ENCODE measurements at places on chromosomes 2 and 18.

DNA sequence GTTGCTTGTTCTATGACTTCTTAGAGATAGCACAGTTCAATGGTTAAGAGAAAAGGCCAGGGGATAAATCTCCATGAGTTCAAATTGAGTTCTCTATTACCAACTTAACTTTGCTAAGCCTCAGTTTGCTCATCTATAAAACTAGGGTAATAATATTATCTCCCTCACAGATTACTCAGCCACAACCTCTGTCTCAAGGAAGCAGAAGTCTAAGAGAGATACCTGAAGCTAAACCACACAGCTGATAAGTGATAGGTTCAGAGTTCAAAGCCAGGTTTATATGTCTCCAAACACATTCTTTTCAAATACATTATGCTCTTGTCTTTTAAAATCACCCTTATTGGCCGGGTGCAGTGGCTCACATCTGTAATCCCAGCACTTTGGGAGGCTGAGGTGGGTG lies 287.7 kb downstream of the NBAS start:
- DNase-seq, result no peak

GRCh38 chr2:219207884-219208740 lies 1.5 kb downstream of the ZFAND2B start:
- no peak for DNase-seq

- DNase-seq, result no peak
These were observed 242.6 kb upstream of the RAB12 start for GRCh38 chr18:8366656-8367055.

DNA sequence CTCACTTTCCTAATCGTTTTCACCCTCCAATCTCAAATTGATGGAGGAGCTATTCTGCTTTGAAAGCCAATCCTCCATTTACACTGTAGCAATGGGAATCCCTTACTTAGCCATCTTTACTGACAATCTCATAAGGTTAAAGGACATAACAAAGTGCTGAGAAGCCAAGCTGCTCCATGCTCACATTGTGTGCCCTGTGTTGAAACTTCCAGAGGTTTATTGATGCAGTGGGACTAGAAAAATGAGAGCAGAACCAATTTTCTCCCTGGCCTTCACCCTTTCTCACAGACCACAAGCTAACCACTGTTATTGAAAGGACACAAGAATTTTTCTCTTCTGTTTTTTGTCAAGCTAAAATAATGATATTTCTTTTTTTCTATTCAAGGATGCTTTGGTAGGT lies 63.8 kb downstream of the CSRNP3 start:
- no peak for DNase-seq

- no peak for DNase-seq
These were observed 12.3 kb upstream of the AGXT start for GRCh38 chr2:240856151-240856980.

DNA sequence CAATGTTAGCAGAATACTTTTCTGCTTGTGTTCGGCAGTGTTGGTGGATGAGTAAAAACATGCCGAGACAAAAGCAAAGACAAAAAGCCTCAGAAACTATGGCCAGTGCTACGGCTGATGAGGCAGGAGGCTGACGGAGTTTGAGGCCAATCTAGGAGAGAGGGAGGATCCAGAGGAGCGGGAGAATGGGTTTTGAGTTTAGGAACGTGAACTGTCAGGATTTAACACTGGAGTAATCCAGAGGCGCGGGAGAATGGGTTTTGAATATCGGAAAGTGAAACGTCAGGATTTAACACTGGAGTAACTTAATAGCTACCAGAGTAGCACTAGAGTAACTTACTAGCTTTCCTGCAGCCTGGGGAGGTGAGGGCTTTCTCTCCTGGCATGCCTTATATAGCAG lies 37.4 kb downstream of the LYPD6B start:
- DNase-seq, result no peak

- no peak for DNase-seq
These were observed 299.2 kb upstream of the RBMS1 start for GRCh38 chr2:160792837-160793236.

- DNase-seq, result no peak
These were observed 82.3 kb downstream of the FBXO15 start for GRCh38 chr18:74065366-74065765.

- no peak for DNase-seq
These were observed 64.8 kb upstream of the LCLAT1 start for GRCh38 chr2:30382162-30382783.

- DNase-seq, result no peak
These were observed 18.6 kb upstream of the IL1RL2 start for GRCh38 chr2:102168026-102168771.

DNA sequence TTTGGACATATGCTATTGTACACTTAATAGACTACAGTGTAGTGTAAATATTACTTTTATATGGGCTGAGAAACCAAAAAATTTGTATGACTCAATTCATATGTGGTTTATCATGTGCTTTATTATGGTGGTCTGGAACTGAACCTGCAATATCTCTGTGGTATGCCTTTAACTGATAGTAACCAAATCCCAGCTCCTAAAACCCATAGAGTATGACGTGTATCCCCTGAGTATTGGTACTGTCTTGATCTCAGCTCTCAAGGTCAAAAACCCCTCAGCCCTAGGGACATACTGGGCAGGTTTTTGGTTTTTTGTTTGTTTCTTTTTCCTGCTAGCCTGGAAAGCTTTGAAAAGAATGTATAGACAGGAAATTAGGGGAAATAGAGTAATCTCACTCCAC lies 42.2 kb upstream of the ARHGAP15 start:
- DNase-seq, result no peak

- DNase-seq, result no peak
These were observed 92.3 kb upstream of the PKDCC start for GRCh38 chr2:41955316-41956043.

DNA sequence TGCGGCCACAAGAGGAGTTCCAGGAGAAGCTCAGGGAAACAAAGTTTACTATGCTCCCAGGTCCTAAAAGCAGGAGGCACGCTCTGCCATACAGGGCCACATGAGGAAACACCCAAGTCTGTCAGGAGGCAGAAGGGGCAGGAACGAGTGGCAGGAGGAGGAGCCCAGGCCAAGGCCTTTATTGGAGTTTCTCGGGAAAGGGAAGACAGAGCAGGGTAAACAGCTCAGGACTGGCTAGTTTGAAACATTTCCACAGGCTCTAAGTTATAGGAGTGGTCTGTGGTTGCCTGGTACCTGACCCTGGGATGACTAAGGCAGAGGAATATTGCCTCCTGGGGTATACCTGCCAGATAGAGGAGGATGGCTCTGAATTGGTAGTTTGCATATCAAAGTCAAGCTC lies 3.7 kb upstream of the ZNF638 start:
- no peak for DNase-seq

- no peak for DNase-seq
These were observed 14.9 kb downstream of the ICOS start for GRCh38 chr2:203951366-203951902.

DNA sequence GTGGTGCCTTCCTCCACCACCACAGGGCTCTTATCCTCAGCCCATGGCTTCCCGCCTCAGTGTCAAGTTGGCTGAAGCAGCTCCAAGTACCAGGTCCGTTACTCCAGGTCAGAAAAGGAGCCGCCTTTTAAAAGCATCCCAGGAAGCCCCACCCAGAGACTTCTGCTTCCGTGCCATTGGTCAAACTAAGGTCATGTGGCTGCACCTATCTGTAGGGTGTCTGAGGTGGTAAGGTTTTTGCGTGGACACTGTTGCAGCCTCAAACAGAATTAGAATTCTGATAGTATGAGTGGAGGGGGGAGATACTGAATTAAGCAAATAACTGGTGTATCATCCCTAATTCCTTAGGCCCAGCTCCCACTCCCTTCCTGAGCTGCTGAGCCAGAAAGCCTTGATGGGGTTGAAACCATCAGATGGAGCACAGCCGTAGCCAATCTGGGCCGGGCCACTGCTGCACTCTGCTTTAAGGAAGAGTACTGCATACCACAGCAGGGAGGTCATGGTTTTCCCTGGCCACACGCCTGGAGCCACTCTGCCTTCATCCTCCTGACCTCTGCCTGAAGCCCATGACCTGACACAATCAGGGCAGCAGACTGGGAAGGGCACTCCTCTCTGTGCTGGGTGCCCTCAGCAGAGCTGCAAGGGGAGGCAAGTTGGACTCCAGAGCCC lies 8.4 kb downstream of the TMEM247 start:
- no peak for DNase-seq

GRCh38 chr2:17442334-17442733 lies 75.9 kb downstream of the RAD51AP2 start:
- no peak for DNase-seq

- DNase-seq, result no peak
These were observed 115.8 kb downstream of the SS18 start for GRCh38 chr18:25974630-25975077.

DNA sequence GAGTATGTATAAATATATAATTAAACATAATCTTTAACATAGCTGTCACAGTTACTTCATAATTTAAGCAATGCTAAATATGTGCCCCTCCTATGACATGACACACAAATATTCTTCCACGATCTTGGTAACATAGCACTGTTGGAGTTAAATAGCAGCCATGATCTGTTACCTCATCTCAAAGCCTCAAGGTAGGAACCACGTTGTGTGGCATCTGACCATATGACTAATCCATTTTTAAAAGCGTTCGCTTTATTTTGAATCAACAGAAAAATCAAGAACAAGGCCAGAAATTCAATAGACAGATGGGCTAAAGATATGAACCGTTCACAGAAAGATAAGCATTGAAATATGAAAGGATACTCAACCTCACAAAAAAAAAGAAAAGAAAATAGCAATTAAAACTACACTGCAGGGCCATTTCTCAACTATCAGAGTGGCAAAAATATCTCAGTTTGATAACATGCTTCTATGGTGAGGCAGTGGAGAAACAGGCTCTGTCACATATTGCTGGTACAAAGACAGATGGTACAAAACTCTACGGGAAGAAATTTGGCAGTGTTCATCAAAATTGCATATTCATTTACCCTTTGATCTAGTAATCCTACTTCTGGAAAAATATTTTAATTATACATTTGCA lies 105.9 kb downstream of the TMX3 start:
- DNase-seq, result no peak

All from stimulated activated CD8-positive, alpha-beta memory T cell treated with anti-CD3 and anti-CD28 coated beads, Interleukin-2, amount 100 ng/mL, for 1 hour (primary cell).